ENCODE measurements at places on chromosomes 16 and 17. TPM values are rescaled to one million over a fixed set of nuclear protein-coding genes. Genes with fewer than 3 reads are reported as not detected.

DNA sequence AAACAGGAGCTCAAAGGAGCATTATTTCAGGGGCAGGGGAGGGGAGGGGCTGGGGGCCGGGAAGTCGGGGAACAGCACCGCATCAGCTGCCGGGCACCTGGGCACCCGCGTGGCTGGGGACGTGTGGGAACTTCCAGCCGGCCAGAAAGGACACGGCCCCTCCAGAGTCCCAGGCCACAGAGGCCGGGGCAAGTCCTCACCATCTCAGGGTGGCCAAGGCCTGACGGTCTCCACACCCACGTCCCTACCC is 1.1 kb downstream of the PGAP6 start:
- H3K36me3 ChIP-seq: no peaks in the 10 kb centered on the region
- H3K27ac ChIP-seq: peak overlapping the region; percentile 61
- H3K27me3 ChIP-seq: no peaks in the 10 kb centered on the region
- peak overlapping the region; percentile 87 for H3K4me3 ChIP-seq
- peaks cover 6% of the 10 kb centered on the region for H3K4me1 ChIP-seq

DNA sequence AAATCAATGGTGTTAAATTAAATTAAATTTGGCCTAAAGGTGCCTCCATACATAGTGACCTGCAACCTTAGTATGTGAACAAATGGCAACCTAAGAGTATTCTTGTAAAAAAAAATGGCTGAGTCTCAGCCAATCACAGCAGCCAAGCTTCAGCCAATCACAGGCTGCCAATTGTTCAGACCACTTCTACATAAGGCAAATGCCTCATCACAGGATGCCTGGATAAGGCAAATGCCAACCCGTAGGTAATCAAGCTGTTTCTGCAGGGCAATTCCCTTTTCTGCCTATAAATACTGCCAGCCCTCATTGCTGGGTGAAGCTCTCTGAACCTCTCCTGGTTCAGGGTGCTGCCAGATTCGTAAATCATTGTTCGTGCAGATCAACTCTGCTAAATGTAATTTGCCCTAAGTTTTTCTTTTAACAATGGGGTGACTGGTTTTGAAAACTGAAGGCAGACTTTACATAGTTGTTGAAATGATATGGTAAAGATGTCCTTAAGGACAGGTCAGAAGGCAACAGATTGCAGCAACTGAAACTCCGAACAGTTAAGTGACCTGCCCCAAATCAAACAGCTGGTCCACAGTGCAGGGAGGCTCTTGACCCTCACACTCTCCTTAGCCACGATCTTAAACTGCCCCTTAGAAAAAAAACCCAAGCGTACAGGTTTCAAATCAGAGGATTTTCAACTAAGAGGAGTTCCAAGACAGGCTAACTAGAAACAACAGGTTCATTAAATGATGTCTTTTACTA is 50.3 kb downstream of the N4BP1 start:
- no peak for DNase-seq
- no peaks in the 10 kb centered on the region for H3K27me3 ChIP-seq
- peaks cover 30% of the 10 kb centered on the region for H3K36me3 ChIP-seq

- no peaks in the 10 kb centered on the region for H3K36me3 ChIP-seq
- peaks cover 4% of the 10 kb centered on the region for H3K27me3 ChIP-seq
- no peak for DNase-seq
These were observed 12.3 kb downstream of the CES4A start for GRCh38 chr16:67000384-67001351.

DNA sequence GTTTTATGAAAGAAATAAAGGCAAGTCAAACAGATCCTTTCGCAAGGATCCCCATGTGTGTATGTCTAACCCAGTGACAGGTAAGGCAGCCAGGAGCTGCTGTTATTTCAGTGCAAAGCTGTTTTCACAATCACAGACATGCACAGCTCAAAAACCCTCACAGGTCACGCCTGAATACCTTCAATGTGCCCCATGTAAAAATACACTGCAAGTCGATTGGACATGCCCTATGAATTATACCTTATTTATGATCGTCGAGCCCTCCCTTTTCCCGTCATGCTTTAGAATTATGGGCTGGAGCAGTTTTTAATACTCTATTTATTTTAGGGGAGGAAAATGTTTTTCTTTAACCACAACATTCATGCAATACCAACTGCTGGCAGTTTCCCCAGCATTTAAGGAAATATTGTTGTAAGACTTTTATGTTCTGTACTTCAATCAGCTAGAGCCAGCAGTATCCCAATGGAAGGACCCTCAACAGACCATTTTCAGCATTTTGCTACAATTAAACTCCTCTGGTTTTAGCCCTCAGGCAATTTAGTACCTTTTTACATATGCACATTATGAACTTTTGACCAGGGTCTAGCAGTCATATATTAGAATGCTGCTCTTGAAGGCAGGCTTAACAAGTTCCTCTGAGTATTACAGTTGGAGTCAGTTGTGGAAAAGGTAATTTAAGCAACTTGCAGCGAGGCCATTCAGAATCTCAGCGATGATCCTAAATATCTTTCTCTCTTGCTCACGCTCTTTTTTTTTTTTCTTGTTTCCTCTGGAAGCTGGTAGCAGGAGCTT is 362.2 kb downstream of the WWOX start:
- H3K4me1 ChIP-seq: no peaks in the 10 kb centered on the region
- H3K27ac ChIP-seq: no peak overlapping the region

GRCh38 chr17:78442648-78443218 is 64.3 kb downstream of the PGS1 start:
- H3K4me1 ChIP-seq: no peaks in the 10 kb centered on the region
- H3K4me3 ChIP-seq: no peak overlapping the region
- H3K36me3 ChIP-seq: no peaks in the 10 kb centered on the region
- peaks cover 20% of the 10 kb centered on the region for H3K27me3 ChIP-seq
- no peak for DNase-seq

GRCh38 chr17:51842763-51843162 is 315.8 kb downstream of the CA10 start:
- no peaks in the 10 kb centered on the region for H3K4me1 ChIP-seq
- DNase-seq: no peak
- H3K4me3 ChIP-seq: no peak overlapping the region
- H3K27ac ChIP-seq: no peak overlapping the region

DNA sequence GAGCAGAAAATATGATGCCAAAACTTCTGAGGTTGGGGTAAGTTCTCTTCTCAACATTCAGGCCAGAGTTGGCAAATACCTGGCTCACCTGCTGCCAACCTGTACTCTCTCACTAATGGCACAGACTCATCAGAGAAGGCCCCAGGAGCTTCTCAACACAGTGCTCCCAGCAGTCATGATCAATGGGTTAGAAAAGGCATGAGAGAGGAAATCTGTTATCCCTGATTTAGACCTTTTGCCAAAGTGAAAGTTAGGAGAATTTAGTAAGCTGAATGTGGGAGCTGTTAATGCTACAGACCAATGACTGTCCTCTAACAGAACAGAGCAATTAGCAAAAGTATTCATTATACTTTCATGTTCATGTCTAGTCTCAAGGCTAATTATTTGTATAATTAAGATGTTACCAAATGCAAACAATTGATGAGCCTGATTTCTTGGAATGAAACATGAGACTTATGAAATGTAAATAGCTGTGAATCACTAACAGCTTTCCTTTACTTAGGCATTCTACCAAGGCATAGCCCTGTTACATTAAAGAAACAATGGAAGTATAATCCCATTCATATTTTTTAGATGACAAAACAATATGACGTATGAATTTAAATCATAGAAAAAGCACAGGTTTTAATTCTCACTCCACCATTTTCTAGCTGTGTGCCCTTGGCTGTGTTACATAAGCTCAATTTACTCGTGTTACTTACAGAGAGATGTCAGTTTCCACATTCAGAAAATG is 68.7 kb upstream of the MARCHF10 start:
- H3K4me3 ChIP-seq: peak overlapping the region; percentile 66
- peaks cover 28% of the 10 kb centered on the region for H3K4me1 ChIP-seq
- peaks cover 2% of the 10 kb centered on the region for H3K27me3 ChIP-seq
- H3K27ac ChIP-seq: peak overlapping the region; percentile 54
- H3K36me3 ChIP-seq: no peaks in the 10 kb centered on the region

KRT31 gene
- total RNA-seq: not detected

CNTNAP4 gene
- total RNA-seq: not detected

DNA sequence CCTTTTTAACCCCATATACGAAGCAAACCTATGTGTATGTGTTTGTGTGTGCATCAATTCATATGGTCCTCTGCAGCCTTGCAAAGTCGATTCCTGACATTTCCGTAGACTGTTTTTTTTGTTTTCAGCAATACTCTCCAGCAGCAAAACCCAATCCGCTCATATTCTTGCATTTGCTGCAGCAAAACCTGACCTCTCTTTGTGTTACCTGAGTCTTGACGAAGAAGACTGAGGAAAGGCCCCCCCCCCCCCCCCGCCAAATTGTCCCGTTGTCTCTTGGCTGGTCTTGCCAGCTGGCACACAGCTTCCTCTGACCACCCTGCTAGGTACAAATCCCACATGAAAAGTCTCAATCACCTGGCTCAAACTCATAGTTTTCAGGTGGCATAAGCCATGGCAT is 494.7 kb downstream of the WWOX start:
- no peak overlapping the region for H3K27ac ChIP-seq
- H3K36me3 ChIP-seq: no peaks in the 10 kb centered on the region
- H3K27me3 ChIP-seq: no peaks in the 10 kb centered on the region
- no peaks in the 10 kb centered on the region for H3K4me1 ChIP-seq

DNA sequence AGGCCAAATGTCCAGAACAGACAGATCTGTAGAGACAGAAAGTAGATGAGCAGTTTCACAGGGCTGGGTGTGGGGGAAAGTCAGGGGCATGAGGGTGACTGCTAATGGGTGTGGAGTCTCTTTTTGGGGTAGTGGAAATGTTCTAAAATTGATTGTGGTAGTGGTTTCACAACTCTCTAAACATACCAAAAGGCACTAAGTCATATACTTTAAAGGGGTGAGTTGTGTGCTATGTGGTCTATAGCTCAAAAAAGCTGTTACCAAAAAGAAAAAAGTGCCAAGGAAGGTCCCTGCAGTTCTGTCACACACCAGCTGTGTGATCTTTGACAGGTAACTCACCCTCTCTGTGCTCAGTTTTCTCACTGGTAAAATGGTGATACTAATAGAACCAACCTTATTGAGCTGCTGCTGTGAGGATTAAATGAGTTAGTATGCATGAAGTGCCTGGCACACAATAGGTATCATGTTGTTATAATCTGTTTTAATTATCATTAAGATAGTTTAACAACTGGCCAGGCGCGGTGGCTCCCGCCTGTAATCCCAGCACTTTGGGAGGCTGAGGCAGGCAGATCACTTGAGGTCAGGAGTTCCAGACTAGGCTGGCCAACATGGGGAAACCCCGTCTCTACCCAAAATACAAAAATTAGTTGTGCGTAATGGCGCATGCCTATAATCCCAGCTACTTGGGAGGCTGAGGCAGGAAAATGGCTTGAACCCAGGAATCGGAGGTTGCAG is 10.3 kb downstream of the ITGAX start:
- no peaks in the 10 kb centered on the region for H3K4me1 ChIP-seq
- H3K27ac ChIP-seq: no peak overlapping the region
- DNase-seq: no peak
- no peak overlapping the region for H3K4me3 ChIP-seq
- H3K27me3 ChIP-seq: peaks cover 24% of the 10 kb centered on the region
- H3K36me3 ChIP-seq: no peaks in the 10 kb centered on the region

GRCh38 chr16:20952139-20952920 is 51.8 kb downstream of the LYRM1 start:
- H3K4me3 ChIP-seq: no peak overlapping the region
- no peak overlapping the region for H3K27ac ChIP-seq
- no peak for DNase-seq
- no peaks in the 10 kb centered on the region for H3K4me1 ChIP-seq
- peaks cover 9% of the 10 kb centered on the region for H3K27me3 ChIP-seq
- H3K36me3 ChIP-seq: no peaks in the 10 kb centered on the region

SCARF1 gene
- 0.32 TPM for total RNA-seq

- H3K27ac ChIP-seq: no peak overlapping the region
- H3K27me3 ChIP-seq: peaks cover 30% of the 10 kb centered on the region
- no peaks in the 10 kb centered on the region for H3K4me1 ChIP-seq
- DNase-seq: peak; percentile 53
- H3K4me3 ChIP-seq: no peak overlapping the region
These were observed 51.2 kb upstream of the CDH5 start for GRCh38 chr16:66315210-66315825.

DNA sequence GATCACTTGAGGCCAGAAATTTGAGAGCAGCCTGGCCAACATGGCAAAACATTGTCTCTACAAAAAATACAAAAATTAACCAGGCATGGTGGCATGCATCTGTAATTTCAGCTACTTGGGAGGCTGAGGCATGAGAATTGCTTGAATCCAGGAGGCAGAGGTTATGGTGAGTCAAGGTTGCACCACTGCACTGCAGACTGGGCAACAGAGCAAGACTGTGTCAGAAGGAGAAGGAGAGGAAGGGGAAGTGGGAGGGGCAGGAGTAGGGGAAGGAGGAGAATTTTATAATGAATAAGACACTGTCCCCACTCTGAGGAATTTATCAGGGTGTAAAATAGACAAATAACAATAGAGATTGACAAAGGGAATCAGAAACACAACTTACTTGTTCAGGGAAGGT is 440.6 kb upstream of the DYNLRB2 start:
- H3K4me3 ChIP-seq: no peak overlapping the region
- peaks cover 6% of the 10 kb centered on the region for H3K27me3 ChIP-seq
- no peaks in the 10 kb centered on the region for H3K36me3 ChIP-seq
- H3K27ac ChIP-seq: no peak overlapping the region
- no peak for DNase-seq

GUCY2D gene
- not detected for total RNA-seq

- H3K36me3 ChIP-seq: no peaks in the 10 kb centered on the region
- H3K27me3 ChIP-seq: peaks cover 5% of the 10 kb centered on the region
- H3K27ac ChIP-seq: peak overlapping the region; percentile 93
- no peak for DNase-seq
These were observed 1.7 kb upstream of the NLRP1 start for GRCh38 chr17:5585836-5586521.

GRCh38 chr17:43219001-43219400 is 7.3 kb downstream of the TMEM106A start:
- H3K27me3 ChIP-seq: no peaks in the 10 kb centered on the region
- H3K36me3 ChIP-seq: peaks cover 16% of the 10 kb centered on the region
- no peak overlapping the region for H3K4me3 ChIP-seq
- no peak overlapping the region for H3K27ac ChIP-seq
- no peak for DNase-seq

GRCh38 chr16:54720259-54720658 is 210.4 kb upstream of the IRX5 start:
- H3K4me3 ChIP-seq: no peak overlapping the region
- no peaks in the 10 kb centered on the region for H3K4me1 ChIP-seq
- no peak for DNase-seq
- H3K27me3 ChIP-seq: peaks cover 2% of the 10 kb centered on the region

DNA sequence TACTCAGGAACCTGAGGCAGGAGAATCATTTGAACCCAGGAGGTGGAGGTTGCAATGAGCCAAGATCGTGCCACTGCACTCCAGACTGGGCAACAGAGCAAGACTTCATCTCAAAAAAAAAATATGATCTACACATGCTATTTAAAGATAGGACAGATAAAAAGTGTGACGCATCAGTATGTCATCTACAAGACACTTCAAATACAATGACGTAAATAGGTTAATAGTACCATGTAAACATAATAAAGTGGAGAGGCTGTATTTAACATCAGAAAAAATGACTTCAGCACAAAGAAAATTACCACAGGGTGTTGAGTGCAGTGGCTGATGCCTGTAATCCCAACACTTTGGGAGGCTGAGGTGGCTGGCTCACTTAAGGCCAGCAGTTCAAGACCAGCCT is 20.2 kb downstream of the ZNF778 start:
- no peak for DNase-seq
- H3K4me3 ChIP-seq: no peak overlapping the region
- peaks cover 20% of the 10 kb centered on the region for H3K36me3 ChIP-seq
- no peak overlapping the region for H3K27ac ChIP-seq

GRCh38 chr16:29791845-29792807 is 1.6 kb downstream of the KIF22 start:
- H3K4me1 ChIP-seq: peaks cover 28% of the 10 kb centered on the region
- DNase-seq: no peak
- H3K27me3 ChIP-seq: no peaks in the 10 kb centered on the region
- H3K4me3 ChIP-seq: peak overlapping the region; percentile 99
- peaks cover 11% of the 10 kb centered on the region for H3K36me3 ChIP-seq
- H3K27ac ChIP-seq: peak overlapping the region; percentile 92
